GM12864 (cell line): ENCODE measurements at places on chromosomes 4 and X.
A peak's percentile ranks its signal among the peaks of the same experiment; 100 is the strongest.

- DNase-seq, result peak; percentile 21
These were observed 18.4 kb downstream of the IL21 start for GRCh38 chr4:122602277-122603142.

- DNase-seq, result no peak
These were observed 18.4 kb downstream of the DDX3X start for GRCh38 chrX:41352329-41352838.

DNA sequence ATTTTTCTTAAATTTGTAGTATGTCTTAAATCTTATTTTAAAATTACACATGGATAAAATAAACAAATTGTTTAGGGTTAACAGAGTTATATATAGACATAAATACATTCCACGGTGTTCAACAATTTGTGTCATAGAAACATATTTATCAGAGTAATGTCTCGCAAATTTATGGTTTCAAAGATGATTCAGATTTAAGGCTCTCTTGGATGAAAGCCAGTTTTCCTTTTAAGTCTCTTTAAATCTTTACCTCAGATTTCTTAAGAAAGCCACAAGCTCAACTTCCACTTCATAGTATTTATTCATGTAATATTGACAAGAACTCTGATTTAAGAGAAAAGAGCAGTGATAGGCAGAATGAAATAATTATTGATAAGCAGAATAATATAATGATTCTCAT, 1254.8 kb upstream of the ADGRL3 start:
- no peak for DNase-seq

GRCh38 chrX:16826207-16826606, 39.9 kb downstream of the TXLNG start:
- peak; percentile 5 for DNase-seq

GRCh38 chr4:14967982-14968381, 34.3 kb upstream of the CPEB2 start:
- DNase-seq, result no peak

GRCh38 chr4:174882317-174882992, 35.7 kb upstream of the ADAM29 start:
- no peak for DNase-seq

- no peak for DNase-seq
These were observed 4.3 kb downstream of the CLGN start for GRCh38 chr4:140423106-140423505.

DNA sequence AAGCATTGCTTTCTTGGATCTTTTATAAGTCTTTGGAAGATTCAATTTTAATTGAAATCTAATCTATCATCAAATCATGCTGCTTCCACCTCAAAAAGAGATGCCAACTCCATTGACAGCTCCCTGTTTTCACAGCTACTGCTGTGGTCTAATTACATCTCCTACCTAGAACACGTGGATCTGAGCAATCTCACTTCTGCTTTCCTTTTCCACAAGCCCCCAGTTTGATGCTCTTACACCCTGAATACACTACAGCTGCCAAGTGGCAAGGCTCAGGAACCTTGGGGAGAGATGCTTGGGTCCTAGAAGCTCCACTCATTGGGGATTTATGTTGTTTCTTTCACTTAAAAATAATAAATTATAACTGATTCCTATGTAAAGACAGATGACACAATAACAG, 172.0 kb downstream of the CFAP299 start:
- no peak for DNase-seq

DNA sequence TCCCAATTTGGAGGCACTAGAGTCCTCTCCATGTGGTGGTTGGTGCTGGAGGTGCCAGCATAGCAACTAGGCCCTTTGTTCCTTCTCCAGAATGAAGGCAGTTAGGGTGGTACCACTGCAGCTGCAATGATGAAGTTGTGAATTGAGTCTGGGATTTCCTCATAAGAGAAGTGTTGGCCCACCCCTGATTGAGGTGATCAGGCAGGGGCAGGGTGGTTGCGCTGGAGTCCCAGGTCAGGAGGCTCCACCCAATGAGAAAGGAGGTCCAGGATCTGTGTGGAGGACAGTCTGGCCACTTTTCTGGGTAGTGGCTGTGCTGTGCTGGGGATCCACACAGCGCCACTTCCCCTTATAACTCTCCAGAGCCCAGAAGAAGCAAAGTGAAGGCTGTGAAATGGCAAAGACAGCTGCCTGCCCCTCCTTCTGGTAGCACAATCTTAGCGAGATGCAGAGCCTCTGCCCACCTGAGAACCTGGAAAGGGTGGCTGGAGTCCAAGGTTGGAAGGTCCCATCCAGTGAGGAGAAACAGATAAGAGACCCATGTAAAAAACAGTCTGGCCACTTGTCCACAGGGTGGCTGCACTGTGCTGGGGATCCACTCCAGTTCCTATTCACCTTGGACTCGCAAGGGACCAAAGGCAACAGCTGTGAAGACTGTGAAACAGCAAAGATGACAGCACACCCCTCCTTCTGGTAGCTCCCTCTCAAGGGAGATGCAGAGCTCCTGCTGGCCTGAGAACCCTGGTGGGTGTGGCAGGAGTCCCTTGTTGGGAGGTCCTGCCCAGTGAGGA, 124.6 kb downstream of the RRAGB start:
- no peak for DNase-seq
